ENCODE measurements at places on chromosomes 2 and 18. TPM values are rescaled to one million over a fixed set of nuclear protein-coding genes. Genes with fewer than 3 reads are reported as not detected.

DNA sequence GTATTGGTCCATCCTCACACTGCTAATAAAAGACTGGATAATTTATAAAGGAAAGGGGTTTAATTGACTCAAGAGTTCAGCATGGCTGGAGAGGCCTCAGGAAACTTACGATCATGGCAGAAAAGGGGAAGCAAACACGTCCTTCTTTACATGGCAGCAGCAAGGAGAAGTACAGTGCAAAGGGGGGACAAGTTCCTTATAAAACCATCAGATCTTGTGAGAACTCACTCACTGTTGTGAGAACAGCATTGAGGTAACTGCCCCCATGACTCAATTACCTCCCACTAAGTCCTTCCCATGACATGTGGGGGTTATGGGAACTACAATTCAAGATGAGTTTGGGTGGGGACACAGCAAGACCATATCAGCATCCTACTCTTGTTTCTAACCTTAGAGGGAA, 37.0 kb downstream of the SP100 start:
- no peak overlapping the region for H3K4me3 ChIP-seq
- DNase-seq, result no peak
- no peaks in the 10 kb centered on the region for H3K27me3 ChIP-seq
- H3K27ac ChIP-seq, result no peak overlapping the region
- peaks cover 7% of the 10 kb centered on the region for H3K36me3 ChIP-seq

- no peaks in the 10 kb centered on the region for H3K36me3 ChIP-seq
- no peak overlapping the region for H3K27ac ChIP-seq
- DNase-seq, result no peak
- peaks cover 42% of the 10 kb centered on the region for H3K27me3 ChIP-seq
- H3K4me3 ChIP-seq, result no peak overlapping the region
These were observed 117.2 kb downstream of the UXS1 start for GRCh38 chr2:106076941-106077340.

DNA sequence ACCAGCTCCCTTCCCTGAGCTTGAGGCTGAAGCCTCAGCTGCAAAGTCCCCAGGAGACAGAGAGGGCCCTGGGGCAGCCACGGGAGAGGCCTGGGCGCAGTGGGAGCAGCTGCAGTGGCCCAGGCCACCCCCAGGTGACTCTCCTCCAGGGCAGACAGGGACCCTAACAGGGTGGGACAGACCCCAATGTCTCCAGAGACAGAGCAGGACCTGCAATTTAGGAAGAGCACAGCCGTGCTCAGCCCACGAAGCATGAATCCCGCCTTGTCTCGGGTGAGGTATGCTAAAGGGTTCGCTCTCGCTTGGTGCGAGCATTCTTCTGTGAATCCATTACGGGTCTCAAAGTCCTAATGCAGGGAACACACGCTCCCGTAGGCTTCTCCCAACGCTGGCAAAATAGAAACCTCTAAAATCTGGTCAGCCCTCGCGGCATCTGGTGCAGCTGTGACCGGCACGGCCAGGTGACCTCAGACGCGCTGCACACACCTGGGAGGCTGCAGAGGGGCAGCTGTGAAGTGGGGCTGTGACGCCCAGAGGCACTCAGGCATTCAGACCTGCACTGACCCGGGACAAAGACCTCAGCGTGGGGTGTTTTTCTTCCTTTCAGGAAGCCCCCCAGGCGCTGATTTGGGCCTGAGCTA, 12.6 kb downstream of the MBP start:
- DNase-seq, result no peak
- H3K4me3 ChIP-seq, result no peak overlapping the region
- no peaks in the 10 kb centered on the region for H3K27me3 ChIP-seq

DNA sequence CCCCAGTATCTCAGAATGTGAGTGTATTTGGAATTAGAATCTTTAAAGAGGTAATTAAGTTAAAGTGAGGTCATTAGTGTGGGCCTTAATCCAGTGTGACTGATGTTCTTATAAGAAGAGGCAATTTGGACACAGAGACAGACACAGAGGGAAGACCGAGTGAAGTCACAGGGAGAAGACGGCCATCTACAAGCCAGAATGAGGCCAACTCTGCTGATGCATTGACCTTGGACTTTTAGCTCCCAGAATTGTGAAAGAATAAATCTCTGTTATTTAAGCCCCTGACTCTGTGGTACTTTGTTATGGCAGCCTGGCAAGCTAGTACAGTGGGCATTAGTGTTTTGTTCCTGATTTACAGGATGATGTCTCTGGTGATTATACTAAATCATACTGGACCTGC, 64.6 kb downstream of the LTBP1 start:
- no peak for DNase-seq
- H3K27me3 ChIP-seq, result no peaks in the 10 kb centered on the region
- no peaks in the 10 kb centered on the region for H3K36me3 ChIP-seq
- peaks cover 54% of the 10 kb centered on the region for H3K4me1 ChIP-seq
- H3K4me3 ChIP-seq, result no peak overlapping the region

DNA sequence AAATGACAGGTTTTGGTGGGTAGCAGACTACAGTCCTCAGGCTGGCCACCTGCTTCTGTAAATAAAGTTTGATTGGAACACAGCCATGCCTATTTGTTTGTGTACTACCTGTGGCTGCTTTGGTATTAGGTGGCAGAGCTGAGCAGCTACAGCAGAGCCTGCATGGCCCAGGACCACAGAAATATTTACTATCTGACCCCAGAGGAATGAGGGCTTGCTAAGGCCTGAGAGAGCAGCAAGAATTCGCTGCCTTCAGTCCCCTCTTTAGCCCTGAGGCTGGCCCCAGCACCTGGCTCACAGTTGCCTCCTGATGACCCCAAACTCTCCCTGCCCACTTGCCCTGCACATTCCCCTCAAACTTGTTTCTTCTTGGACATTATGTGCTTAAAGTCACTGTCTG, 32.5 kb downstream of the POLR1A start:
- no peaks in the 10 kb centered on the region for H3K4me1 ChIP-seq
- no peak overlapping the region for H3K4me3 ChIP-seq
- H3K27ac ChIP-seq, result no peak overlapping the region
- H3K27me3 ChIP-seq, result no peaks in the 10 kb centered on the region

- no peaks in the 10 kb centered on the region for H3K4me1 ChIP-seq
- H3K4me3 ChIP-seq, result no peak overlapping the region
- no peak overlapping the region for H3K27ac ChIP-seq
These were observed 41.0 kb downstream of the TRABD2A start for GRCh38 chr2:84839851-84840250.

- no peak overlapping the region for H3K4me3 ChIP-seq
- H3K36me3 ChIP-seq, result no peaks in the 10 kb centered on the region
- no peaks in the 10 kb centered on the region for H3K27me3 ChIP-seq
- H3K4me1 ChIP-seq, result no peaks in the 10 kb centered on the region
- no peak overlapping the region for H3K27ac ChIP-seq
These were observed 640.1 kb downstream of the EPHA4 start for GRCh38 chr2:220932041-220932440.

GRCh38 chr2:152716805-152717227, 445 bp downstream of the PRPF40A start:
- peaks cover 27% of the 10 kb centered on the region for H3K36me3 ChIP-seq
- DNase-seq, result no peak
- no peaks in the 10 kb centered on the region for H3K27me3 ChIP-seq
- H3K4me1 ChIP-seq, result peaks cover 21% of the 10 kb centered on the region

GRCh38 chr18:23856466-23857163, 157.9 kb upstream of the TTC39C start:
- no peaks in the 10 kb centered on the region for H3K36me3 ChIP-seq
- H3K27me3 ChIP-seq, result no peaks in the 10 kb centered on the region
- no peak overlapping the region for H3K4me3 ChIP-seq
- H3K4me1 ChIP-seq, result peaks cover 22% of the 10 kb centered on the region
- peak; percentile 44 for DNase-seq

GRCh38 chr18:59665057-59666006, 31.9 kb downstream of the CCBE1 start:
- H3K4me1 ChIP-seq, result peaks cover 34% of the 10 kb centered on the region
- H3K27ac ChIP-seq, result no peak overlapping the region
- DNase-seq, result no peak
- H3K27me3 ChIP-seq, result no peaks in the 10 kb centered on the region
- no peaks in the 10 kb centered on the region for H3K36me3 ChIP-seq

- H3K27ac ChIP-seq, result no peak overlapping the region
- no peak for DNase-seq
- no peaks in the 10 kb centered on the region for H3K27me3 ChIP-seq
- H3K4me3 ChIP-seq, result no peak overlapping the region
- peaks cover 38% of the 10 kb centered on the region for H3K4me1 ChIP-seq
These were observed 68.1 kb upstream of the DAPL1 start for GRCh38 chr2:158726911-158727592.

DNA sequence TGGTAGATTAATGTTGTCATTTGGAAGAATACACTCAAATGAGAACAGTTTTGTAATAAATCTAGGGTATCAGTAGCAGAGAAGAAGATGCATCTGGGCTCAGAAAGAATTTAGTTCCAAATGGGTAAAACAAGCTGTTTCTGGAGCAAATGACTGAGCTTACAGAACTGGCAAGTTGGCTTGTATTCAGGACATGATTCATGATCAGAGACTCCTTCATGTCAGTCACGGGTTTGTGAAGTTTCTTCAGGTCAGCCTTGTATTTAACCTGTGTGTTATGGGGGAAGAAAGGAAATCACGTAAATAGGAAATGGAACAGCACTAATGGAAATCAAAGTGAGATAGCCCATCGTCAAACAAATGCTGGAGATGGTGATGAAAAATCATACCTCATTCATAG, 109.1 kb downstream of the RIF1 start:
- H3K4me1 ChIP-seq, result no peaks in the 10 kb centered on the region
- H3K27me3 ChIP-seq, result no peaks in the 10 kb centered on the region
- no peak for DNase-seq
- H3K27ac ChIP-seq, result no peak overlapping the region
- no peaks in the 10 kb centered on the region for H3K36me3 ChIP-seq

- H3K4me1 ChIP-seq, result no peaks in the 10 kb centered on the region
- H3K27me3 ChIP-seq, result no peaks in the 10 kb centered on the region
- DNase-seq, result no peak
- H3K36me3 ChIP-seq, result no peaks in the 10 kb centered on the region
- H3K27ac ChIP-seq, result no peak overlapping the region
These were observed 144.3 kb downstream of the CHST9 start for GRCh38 chr18:27040796-27041195.

GRCh38 chr2:67955748-67956603, 106.8 kb downstream of the C1D start:
- no peaks in the 10 kb centered on the region for H3K36me3 ChIP-seq
- no peak overlapping the region for H3K27ac ChIP-seq
- no peak for DNase-seq
- 0 out of 2 replicates have a peak, but pooled peaks cover 5% of the 10 kb centered on the region for H3K27me3 ChIP-seq
- no peak overlapping the region for H3K4me3 ChIP-seq
- no peaks in the 10 kb centered on the region for H3K4me1 ChIP-seq

DNA sequence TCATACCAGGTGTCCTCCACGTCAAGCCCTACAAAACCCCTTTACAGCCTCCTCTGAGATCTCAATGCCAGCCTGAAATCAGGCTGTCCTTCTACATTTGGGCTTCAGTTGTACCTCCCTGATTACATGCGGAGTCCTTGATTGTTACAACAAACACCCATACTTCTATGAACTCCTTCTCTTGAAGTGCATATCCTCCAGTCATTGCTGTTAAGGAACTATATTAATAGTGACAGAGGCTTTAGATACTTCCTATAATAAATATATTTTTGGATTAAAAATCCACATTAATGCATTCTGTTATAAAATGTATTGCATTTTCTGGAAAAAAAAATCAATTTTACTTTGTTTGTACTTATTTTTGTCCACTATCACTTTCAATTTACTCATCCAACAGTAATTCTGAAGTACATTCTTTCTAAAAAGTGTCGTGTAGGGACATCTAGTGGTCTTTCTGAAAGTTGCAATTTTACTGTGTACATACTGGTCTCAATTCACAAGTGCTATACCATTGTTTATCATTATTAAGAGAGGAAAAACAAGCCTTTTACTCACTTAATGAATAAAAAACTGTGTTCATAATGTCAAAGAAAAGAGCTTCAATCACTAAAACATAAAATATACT, 316.4 kb downstream of the DSEL start:
- no peaks in the 10 kb centered on the region for H3K36me3 ChIP-seq
- H3K27me3 ChIP-seq, result no peaks in the 10 kb centered on the region
- H3K4me3 ChIP-seq, result no peak overlapping the region
- no peak overlapping the region for H3K27ac ChIP-seq
- no peaks in the 10 kb centered on the region for H3K4me1 ChIP-seq
- no peak for DNase-seq

DNA sequence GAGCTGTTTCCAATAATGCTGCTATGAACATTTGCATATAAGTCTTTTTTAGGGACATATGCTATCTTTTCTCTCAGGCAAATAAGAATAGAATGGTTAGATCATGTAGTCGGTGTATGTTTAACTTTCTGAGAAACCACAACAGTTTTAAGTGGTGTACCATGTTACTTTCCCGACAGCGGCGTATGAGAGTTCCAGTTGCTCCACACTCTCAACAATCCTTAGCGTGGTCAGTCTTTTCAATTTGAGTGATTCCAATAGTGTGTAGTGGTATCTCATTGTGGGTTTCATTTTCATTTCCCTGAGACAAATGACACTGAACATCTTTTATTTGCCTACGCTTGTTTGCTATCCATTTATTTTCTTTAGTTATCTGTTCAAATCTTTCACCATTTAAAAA, 149.5 kb downstream of the ACOXL start:
- H3K27ac ChIP-seq, result no peak overlapping the region
- no peaks in the 10 kb centered on the region for H3K27me3 ChIP-seq
- no peak for DNase-seq

DNA sequence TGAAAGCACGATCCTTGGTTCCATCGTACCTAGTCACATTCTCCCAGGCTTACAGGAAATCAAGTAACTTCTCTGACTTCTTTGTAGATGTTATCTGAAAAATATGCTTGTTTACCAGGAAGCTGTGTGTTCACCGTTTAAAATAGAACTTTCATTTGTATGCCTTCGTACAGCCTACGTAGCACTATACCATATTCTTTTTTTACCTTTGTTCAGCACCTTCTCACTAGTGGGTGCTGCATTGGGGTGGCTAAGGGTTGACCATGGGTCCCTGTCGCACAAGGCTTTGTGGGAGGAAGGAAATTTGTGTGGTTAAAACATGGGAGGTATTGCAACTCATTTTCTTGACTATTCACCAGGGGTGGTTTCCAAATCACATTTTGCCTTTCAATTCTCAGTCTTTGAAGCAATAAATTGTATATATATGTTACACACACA, 16.6 kb downstream of the MALT1 start:
- H3K27me3 ChIP-seq, result no peaks in the 10 kb centered on the region
- no peak overlapping the region for H3K4me3 ChIP-seq
- no peak overlapping the region for H3K27ac ChIP-seq
- no peak for DNase-seq

SLC16A14 gene
- 0.57 TPM for total RNA-seq

POMC gene
- not detected for total RNA-seq

NCOA1 gene
- total RNA-seq, result 9.1 TPM

LOXL3 gene
- total RNA-seq, result 3.1 TPM

FEV gene
- total RNA-seq, result not detected

SLC14A1 gene
- total RNA-seq, result not detected

Data from PC-9 (cell line).